ENCODE measurements at places on chromosomes 13 and 19.

GRCh38 chr13:32499538-32500210 lies 38.9 kb downstream of the N4BP2L2 start:
- no peak for DNase-seq

DNA sequence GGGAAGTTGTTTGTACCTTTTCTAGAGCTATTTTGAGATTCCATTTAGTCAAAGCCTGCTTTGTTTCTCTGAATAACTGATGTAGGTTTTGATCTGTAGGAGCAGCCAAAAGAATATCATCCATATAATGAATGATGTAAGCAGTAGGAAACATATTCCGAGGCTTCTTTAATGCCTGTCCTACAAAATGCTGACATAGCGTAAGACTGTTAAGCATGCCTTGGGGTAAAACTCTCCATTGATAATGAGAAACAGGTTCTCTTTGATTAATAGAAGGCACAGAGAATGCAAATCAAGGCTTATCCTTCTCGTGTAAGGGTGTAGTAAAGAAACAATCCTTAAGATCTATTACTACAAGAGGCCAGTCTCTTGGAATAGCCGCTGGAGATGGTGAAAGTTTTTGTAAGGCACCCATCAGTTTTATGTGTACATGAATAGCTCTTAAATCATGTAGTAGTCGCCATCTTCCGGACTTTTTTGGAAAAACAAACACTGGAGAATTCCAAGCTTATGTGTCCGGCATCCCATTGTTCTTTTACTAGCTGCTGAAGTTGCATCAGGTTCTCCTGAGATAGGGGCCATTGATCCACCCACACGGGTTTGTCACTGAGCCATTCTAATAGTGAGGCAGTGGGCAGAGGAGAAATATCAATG lies 13.5 kb downstream of the FPR3 start:
- DNase-seq = no peak

- no peak for DNase-seq
Observed at GRCh38 chr19:16359074-16359473, 34.4 kb downstream of the KLF2 start.

GRCh38 chr19:48608798-48609263 lies 2.3 kb downstream of the SPACA4 start:
- DNase-seq = peak; percentile 57

GRCh38 chr19:57675881-57676280 lies 5.9 kb upstream of the ZNF551 start:
- no peak for DNase-seq

DNA sequence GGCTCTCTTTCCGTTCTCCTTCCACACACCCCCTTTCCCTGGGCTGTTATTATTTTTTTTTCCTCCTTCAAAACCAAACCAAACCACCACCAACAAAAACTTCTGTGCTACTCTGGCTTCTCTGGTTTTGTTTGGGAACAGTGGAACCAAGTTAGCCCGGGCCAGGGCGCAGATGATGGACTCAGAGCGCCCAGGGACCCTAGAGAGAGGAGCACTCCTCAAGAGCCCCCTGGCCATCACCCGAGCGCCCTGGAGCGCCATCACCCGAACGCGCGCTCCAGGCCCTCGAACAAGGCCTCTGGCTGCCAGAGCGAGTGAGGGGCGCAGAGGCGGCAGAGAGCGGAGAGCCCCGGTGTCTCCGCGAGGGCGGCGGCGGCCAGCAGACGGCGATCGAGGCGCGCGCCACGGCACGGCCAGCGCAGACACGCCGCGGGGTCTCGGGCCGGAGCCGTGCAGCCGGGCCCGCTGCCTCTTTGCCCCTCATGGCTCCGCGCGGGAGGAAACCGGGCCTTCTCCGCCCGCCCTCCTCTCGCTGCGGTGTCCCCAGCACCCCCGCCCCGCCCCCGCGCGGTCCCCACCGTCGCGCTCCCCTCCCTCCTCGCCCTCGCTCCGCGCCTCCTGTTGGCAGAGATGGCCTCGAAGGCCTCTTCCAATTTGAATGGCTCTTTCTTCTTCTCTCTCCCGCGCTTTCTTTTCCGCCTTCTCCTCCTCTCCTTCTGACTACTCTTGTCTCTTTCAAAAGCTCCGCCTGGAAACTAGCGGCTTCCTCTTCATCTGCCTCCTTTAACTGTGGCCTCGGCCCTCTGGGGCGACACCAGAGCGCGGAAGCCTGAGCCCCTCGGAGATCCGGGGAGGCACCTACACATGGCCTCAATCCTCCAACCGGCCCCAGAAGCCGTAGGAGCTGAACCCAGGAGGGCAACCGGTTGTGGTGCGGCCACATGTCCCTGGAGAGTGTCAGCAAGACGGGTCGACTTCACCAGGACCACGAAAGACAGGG lies 4.1 kb upstream of the SOX1 start:
- DNase-seq = no peak

GRCh38 chr13:29379281-29379680 lies 216.2 kb downstream of the SLC7A1 start:
- no peak for DNase-seq

- DNase-seq = no peak
Observed at GRCh38 chr19:47324502-47324901, 7.5 kb upstream of the C5AR2 start.

GRCh38 chr19:38836159-38836982 lies 4.8 kb upstream of the ECH1 start:
- DNase-seq = no peak

DNA sequence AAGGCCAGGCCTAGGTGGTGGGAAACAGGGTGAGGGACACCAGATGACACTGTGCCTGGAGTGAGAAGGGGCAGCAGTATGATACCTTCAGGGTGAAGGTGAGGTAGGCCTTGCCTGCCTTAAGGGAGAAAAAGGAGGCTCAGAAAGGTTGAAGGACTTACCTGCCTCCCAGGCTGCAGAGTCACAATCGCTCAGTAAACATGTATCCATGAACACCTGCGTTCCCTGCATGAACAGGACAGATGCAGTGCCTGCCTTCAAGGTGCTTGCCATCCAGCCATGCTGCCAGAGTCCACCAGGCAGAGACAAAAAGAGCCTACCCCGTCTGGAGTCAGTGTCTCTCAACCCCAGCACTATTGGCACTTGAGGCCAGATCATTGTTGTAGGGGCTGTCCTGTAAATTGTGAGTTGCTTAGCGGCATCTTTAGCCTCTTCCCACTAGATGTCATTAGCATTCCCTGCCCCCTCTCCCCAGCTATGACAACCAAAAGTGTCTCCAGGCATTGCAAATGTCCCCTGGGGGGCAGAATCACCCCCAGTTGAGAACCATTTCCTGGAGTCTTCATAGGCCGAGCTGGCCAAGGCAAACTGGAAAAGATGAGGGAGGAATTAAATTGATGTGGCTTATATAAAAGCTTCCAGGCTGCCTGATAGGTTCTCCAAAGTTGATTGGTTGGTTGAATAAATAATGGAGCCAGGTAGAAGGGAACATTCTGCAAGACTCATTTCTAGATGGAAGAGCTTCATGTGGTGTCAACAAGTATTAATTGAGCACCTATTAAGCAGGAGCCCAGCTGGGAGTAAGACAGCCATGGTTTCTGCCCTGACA lies 1.7 kb downstream of the MAP3K10 start:
- no peak for DNase-seq

DNA sequence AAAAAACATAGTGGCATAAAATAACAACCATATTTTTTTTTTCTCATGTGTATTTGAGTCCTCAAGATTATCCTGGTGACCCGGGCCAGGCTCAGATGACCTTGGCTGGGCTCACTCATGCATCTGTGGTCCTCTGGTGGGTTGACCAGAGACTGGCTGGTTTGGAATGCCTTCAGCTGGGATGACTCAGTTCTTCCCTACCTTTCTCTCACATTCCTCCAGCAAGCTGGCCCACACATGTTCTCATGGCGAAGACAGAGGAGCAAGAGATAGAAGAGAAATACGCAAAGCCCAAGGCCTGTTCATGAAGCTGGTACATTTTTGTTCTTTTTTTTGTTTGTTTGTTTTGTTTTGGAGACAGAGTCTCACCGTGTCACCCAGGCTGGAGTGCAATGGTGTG lies 14.3 kb upstream of the ZNF541 start:
- no peak for DNase-seq

GRCh38 chr19:1266916-1267476 lies 2.1 kb upstream of the CIRBP start:
- DNase-seq = no peak

DNA sequence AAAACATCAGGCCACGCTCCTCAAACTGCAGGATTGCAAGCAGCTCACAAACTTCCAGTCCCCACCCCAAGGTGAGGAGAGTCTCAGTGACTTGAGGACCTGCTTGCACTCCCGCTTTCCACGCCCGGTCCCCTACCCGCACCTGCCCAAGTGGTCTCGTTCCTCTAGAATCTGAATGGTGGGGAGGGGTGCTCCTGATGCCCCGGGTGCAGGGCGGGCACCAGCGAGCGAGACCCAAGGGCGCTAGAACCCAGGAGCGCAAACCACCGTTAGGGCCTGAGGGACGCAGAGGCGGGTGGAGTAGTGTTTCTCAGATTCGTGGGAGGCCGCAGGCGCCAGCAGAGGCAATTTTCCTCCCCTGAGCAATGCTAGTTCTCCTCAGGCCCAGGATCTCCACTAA lies 40.3 kb downstream of the SOX1 start:
- no peak for DNase-seq

DNA sequence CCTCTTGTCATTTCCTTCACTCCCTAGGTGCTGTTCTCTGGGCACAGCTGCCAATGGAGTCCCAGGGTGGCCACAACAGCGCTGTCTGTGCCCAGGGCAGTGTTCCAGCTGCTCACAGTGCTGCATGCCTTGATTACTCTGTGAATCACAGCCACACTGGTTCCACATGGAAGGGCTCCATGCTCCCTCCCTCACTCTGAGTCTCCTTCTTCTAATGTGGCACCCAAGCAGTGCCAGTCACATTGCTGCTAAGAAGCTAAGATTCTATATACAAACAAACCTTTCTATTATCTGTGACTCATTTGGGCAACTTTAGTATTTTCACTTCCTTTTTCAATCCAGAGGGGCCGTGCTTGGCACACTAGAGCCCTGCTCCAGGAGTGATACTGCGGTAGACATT lies 248.7 kb downstream of the TDRD3 start:
- DNase-seq = no peak

DNA sequence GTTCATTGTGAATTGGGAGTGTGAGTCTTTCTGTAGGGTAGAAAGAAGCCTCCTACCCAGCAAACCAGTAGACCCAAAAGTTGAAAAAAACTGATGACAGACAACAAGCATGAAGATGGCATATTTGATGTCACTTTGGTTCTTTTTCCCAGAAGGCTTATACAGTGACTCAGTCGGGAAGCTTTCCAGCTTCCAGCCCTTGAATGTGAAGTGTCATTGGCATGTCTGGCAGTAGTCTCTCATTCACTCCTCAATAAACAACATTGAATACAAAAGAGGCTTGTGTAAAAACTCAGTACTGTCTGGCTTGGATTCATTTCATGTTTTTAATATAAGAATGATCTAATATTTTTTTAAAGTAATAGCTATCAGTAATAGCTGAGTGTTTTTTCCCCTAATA lies 68.7 kb downstream of the IPO5 start:
- no peak for DNase-seq

- DNase-seq = no peak
Observed at GRCh38 chr13:106709522-106709921, 141.6 kb upstream of the ARGLU1 start.

DNA sequence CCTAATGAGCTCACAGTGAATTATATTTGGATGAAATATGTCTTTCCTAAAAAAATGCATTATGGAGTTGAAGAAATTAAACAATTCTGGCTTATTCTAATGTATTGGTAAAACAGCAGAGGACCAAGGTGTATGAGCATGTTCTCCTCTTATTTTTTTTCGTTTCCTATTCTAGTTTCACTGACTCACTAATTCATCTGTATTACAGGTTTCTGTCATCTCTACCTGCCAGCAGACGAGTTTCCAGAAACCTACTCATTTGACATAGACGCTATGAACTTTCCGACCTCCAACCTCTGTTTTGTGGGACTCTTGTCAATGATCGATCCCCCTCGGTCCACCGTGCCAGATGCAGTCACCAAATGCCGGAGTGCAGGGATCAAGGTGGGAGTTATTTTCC lies 20.3 kb downstream of the ATP12A start:
- DNase-seq = no peak

- no peak for DNase-seq
Observed at GRCh38 chr13:22193070-22193469, 522.2 kb downstream of the FGF9 start.

Data from Jurkat, Clone E6-1 (cell line).